ENCODE measurements at places on chromosomes 2 and 18. TPM values are rescaled to one million over a fixed set of nuclear protein-coding genes. Genes with fewer than 3 reads are reported as not detected.

Gene LYG2
- total RNA-seq, result not detected

Gene IL36B
- total RNA-seq, result not detected

Gene KLHL29
- total RNA-seq, result 34.4 TPM

Gene TGFA
- 12.2 TPM for total RNA-seq

GRCh38 chr2:143942486-143942885 is 577.4 kb downstream of the ZEB2 start:
- DNase-seq, result no peak

DNA sequence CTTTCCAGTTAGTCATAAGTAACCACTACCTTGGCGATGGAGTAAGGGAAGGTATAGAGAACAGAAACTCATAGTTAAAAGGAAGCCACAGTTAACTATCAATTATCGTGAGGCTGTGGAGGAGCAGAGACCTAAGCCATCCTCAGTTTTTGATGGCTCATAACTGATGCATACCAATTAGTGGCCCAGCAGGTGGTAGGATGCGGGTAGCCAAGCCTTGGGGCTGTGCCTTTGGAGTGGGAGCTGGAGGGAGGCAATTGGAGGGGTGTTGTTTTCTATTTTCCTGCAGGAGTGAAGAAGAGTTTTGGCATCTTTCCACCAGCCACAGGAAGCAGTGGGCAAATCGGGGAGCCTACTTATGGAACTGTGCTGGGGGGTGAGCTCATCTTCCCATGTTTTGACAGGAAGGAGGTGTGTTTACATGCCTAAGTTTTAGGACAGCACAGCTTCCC is 194.8 kb downstream of the TPGS2 start:
- no peak for DNase-seq

DNA sequence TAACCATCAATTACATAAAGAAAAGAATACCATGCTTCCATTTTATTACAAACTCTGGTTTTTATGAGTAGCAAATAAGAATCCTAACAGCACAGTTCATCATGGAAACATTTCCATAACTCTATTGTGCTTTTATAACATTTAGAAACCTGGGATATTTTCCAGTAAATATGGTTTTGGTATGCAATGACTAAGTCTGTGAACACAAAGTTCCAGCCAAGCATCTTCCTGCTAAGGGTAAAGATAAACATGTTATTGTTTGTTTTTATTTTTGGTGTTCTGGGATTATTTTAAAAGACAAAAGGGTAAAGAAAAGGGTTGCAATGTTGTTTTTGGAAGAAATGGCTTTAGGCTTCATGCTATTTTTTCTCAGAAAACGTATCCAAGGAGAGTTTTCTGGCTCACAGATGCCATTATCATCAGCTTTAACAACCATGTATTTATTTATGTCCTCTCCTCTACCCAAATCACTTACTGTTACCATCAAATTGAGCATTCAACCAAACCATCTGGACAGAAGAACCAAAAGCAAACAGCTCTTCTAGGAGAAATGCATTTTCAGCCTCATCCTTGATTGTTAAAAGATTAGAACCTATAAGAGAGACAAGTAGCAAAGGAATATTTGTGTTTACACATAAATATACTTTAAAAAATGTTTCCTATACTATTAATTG is 116.0 kb downstream of the PLA2R1 start:
- no peak for DNase-seq

DNA sequence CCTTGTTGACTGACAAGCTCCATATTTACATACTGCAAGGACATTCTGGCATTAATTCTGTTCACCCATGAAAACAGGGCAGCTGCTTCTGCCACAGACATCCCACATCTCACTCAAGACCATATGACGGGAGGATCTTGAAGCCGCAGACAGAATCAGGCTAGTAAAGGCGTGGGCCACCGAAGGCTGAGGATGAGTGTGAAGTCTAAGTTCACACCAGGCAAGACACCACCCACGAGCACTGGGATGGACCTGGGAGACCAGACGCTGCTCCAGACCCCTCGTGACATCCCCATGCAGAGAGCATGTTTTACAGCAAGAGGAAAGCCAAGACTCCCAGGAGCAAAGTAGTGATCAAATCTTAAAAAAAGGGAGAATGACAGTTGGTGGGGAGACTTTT is 3.2 kb downstream of the FHL2 start:
- DNase-seq, result no peak

DNA sequence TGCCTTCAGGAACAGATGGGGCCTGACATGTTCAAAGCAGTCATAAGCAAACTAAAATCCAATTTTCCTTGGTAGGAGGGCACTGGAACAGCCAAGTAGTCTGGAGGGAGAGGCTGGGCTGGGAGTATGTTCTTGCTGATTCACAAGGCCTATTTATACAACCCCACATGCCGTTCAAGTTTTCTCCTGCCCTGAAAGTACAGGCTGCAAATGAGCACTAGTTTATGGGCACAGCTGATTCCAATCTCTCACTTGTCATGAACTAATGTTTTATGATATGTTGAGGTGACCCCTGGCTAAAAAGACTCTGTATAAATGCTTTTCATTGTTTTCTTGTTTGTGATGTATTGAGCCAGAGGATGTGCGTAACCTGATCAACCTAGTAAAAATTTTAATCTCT is 183.4 kb upstream of the SRD5A2 start:
- DNase-seq, result no peak

GRCh38 chr2:227163485-227163997 is 464 bp downstream of the COL4A4 start:
- DNase-seq, result peak; percentile 36

DNA sequence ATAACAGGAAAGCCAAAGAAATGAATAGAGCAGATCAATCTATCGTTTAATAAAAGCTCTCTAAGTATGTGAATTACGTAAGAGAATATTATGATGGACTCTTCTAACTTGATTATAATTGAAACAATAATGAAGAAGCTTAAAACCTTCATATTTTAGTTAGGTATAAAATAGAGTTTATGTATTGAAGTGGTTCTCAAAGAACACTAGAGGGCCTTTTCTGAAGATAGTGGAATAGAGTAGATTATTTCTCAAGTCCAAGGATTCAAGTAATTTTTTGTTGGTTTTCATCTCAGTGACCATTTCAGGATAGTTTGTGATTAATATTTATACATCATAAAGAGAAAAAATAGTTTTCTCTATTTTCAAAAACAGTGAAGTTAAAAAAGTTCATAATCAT is 97.7 kb downstream of the NBEAL1 start:
- no peak for DNase-seq

DNA sequence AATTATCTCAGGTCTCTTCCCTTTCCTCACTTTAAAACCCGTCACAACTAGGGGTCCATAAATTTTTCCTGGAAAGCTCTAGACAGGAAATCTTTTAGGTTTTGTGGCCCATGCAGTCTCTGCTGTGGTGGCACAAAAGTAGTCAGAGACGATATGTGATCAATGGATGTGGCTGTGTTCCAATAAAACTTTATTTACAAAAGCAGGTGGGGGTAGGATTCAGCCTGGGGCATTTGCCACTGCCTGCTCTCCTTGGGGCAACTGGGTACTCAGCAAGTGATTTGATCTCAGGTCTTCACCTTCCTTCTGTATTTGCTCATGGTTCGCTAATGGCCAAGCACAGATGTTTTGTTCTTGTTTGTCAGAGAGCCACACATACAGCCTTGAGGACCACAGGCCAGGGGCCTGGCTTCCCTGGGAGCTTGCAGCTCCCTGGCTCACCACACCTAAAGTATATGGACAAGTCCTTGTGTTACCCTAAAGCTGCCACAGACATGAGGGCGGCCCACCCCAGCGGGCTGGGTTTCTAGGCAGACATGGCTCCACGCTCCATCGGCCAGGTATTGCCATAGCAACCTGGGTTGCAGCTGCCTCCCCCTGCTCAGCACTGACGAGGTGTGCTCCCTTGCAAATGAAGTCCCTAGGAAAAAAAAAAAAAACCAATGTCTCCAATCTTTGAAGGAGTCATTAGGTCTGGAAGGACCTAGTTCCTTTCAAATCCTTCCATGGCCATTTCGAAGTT is 89.7 kb upstream of the YWHAQ start:
- no peak for DNase-seq

DNA sequence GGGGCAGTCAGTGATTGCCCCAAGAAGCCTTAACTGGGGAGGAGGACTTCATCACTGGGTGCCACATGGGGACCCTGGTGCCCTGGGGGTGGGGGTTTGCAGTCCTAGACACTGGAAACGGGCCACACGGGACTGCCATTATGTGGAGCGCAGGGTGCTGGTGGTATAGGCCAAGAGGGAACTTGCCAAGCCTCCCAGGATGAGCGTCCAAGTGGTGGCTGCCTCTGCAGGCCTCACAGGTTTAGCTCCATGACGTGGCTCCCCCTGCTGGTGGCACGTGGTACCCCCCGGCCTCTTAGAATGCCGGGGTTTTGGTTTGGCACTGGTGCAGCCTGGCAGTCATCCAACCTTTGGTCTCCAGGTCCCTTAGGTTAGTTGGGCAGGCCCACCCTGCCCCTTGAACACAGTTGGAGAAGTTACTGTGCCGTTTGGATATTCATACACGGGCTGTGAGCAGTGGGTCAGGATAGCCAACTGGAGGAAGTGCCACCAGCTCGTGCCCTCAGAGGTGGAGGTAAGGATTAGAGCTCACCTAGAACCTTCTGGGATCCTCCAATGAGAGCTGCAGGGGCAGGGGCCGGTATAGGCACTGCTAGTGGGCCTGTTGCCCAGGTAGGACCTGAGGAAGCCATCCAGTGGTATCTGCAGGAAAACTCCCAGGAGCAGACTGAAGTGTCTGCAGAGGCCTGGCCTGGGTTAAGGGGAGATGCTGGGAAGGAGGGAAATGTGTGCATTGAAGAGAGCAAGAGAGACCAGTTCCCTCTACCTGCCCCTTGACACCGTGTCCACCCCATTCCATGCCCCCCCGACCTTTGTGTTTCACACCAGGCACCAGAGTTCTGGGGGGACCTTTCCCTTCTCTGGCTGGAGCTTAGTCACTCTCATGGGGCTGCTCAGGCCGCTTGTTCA is 5.7 kb downstream of the PTMA start:
- peak; percentile 93 for DNase-seq

DNA sequence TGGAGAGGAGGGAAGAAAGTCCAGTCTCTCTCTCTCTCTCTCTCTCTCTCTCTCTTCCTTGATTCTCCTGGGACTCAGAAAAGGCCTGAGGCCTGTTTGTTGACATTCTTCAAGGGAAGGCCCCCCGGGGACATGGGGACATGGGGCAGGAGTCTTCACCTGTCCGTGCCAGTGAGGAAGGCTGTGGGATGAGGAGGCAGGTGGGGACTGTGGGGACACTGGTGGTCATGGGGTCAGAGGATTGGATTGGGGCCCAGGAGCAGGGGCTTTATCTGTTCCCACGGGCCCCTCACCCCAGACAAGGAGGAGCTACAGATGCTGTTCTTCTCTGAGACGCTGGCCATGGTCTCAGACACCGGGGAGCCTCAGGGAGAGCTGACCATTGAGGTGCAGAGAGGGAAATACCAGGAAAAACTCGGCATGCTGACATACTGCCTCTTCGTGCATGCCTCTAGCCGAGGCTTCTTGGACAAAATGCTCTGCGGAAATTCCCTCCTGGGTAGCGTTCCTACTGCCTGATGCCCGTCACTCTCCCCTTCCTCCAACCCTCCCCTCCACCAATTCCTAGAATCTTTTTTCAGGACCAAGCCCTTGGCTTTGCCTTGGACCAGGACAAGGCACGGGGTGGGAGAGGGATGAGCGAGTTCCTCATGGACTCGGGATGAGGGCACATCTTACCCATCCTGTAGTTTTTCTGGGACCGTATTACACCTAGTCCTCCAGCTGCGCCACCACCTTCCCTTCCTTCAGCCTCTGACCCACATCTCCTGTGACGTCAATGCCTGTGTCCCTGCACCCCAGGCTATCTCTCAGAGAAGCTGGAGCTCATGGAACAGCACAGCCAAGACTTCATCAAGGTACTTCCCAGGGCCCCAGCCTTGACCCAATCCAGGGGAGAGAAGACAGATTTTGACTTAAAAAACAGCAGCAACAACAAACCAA is 850 bp downstream of the CATIP start:
- no peak for DNase-seq

GRCh38 chr2:196520605-196521004 is 118.9 kb upstream of the CCDC150 start:
- no peak for DNase-seq

- DNase-seq, result no peak
Measured at GRCh38 chr2:28633746-28634145, 117.9 kb upstream of the PPP1CB start.

GRCh38 chr2:3430172-3430571 is 50.7 kb downstream of the TRAPPC12 start:
- DNase-seq, result no peak

- no peak for DNase-seq
Measured at GRCh38 chr2:225429717-225430116, 30.2 kb downstream of the NYAP2 start.

DNA sequence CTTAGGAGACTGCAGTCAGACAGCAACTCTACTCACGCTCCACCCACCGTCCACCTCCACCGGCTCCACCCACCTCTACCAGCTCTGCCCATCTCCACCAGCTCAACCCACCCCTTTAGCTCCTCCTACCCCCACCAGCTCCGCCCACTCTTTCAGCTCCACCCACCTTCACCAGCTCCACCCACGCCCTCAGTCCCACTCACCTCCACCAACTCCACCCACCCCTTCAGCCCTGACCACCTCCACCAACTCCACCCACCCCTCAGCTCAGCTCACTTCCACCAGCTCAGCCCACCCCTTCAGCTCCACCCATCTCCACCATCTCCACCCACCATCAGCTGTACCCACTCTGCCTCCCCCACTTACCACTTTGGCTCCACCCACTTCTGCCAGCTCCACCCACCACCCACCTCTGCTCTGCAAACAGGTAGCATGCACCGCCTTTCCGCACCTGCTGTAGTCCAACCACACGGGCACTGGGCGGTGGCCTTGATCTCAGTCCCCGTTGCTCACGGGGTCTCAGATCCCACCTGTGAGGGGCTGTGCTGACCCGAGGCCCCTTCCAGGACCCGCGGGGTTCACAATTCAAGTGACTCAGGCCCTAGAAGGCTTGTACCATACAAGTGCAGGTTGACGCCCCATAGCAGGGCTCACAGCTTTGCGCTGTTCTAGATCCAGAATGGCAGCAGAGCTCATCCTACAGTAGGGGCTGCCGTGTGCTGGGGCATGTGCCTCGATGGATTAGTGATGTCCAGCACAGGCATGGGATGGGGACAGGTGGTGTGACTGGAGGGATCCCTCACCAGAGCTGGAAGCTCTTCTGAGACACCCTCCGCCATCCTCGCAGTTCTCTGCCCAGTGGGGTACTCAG is 77.2 kb upstream of the OTOS start:
- DNase-seq, result no peak

DNA sequence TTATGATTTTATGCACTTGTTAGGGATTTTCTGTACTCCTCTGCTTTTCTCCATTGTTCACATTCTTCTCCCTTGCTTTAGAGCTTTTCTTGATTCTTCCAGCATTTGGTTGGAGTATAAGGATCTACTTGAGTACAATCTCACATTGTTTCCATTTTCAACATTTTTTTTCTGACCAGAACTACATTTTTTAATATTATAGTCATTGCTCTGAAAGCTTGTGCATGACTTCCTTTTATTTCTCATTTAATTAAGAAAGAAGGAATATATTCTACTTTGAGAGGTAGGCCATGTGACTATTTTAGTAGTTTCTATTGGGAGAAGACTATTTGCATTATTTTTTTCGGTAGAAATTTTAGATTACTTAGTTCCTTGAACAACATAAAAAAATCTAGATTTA is 200.4 kb downstream of the TMEM247 start:
- DNase-seq, result no peak

Data from upper lobe of left lung (tissue), 6 donors.